ENCODE measurements at places on chromosomes 5 and 9.

- no peak for DNase-seq
Measured at GRCh38 chr5:41636605-41637004, 126.2 kb upstream of the PLCXD3 start.

GRCh38 chr9:124300312-124300711 is 42.6 kb downstream of the NEK6 start:
- DNase-seq, result no peak

DNA sequence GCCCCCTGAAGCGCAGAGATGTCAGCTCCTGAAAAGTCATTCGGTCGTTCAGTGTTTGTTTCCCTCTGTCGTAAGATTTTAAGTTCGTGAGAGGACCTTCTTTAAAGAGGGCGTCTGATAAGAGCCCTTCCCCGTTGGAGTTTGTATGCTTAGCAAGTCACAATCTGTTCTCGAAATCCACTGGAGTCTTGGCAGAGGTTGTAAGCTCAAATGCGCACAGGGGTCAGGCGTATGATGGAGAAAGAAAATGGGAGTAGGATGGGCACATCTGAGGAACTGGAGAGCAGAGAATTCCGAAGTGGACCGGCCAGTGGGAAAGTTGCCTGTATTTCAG is 710 bp downstream of the HSD17B4 start:
- no peak for DNase-seq

DNA sequence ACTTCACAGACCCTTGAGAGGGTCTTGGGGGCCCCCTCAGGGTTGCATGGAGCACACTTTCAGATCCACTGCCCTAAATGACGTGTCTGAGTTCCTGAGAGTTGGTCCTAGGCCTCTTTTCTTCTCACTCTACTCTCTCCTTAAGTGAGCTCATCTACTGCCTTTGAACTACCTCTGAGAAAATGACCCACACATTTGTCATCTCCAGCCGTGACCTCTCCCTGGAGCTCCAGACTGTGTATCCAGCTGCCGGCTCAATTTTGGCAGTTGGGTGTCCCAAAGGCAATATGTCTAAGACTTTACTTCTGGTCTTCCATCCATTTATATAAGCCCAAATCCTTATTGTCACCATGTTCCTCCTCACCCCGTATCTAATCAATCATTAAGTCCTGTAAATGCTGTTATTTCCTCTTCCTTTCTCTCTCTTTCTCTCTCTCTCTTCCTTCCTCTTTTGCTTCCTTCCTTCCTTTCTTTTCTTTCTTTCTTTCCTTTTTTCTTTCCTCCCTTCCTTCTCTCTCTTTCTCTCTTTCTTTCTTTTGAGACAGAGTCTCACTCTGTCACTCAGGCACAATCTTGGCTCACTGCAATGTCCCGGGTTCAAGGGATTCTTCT is 51.2 kb upstream of the HSPA9 start:
- DNase-seq, result no peak

DNA sequence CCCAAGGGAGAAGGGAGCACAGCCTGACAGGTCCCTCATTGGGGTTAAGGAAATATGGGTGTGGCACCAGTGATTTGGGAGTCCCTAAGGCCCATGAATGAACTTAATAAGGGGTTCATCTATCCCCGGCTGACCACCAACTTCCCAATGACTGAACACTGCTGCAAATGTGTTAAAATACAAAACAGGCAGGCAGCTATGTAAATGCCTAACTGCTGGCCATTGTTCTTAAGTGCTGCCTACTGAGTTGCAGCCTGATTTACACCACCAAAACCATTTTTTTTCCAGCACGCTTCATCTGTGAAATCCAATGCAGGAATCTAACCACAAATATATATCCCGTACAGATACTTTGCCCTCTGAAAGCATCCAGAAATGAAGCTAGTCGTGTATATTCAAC is 478.5 kb downstream of the PTPRD start:
- DNase-seq, result no peak

DNA sequence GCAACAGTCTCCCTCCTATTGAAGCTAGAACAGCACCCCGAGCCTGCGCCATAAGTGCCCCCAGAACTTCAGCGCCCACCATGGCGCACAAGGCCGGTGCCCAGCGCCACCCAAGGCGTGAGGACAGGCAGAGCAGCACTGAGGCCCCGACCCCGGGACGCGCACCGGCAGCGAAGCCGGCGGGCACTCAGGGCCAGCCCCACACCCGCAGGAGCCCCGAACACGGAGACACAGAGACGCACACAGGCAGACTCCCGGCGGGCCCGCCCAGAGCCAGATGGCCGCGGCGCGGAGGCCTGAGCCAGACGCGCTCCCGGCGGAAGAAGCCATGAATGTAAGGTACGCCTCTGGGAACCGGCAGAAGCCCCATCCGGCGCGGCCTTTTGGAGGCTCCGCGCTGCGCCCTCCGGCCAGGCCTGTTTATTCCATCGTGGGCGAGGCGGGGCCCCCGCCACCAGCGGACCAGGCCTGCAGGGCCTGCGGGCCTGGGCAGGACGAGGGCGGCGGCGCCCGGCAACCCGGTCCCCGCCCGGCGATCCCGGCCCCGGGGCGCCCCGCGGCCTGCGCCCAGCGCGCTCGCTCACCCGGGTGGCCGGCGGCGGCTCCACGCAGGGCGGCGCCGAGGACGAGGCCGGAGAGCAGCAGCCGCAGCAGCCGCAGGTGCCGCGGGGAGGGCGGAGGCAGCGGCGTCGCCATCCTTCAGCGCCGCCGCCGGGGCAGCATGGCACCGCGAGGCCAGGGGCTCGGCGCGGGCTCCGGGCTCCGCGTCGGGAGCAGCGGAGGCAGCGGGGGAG is 486 bp downstream of the NPDC1 start:
- no peak for DNase-seq

- DNase-seq, result no peak
Measured at GRCh38 chr9:83511051-83511450, 27.1 kb downstream of the FRMD3 start.

GRCh38 chr5:88483964-88484672 is 215.5 kb upstream of the TMEM161B start:
- no peak for DNase-seq

Measured in activated CD4-positive, alpha-beta T cell treated with anti-CD3 and anti-CD28 coated beads for 1 hour (primary cell).